ENCODE measurements at places on chromosomes 13 and 19.

DNA sequence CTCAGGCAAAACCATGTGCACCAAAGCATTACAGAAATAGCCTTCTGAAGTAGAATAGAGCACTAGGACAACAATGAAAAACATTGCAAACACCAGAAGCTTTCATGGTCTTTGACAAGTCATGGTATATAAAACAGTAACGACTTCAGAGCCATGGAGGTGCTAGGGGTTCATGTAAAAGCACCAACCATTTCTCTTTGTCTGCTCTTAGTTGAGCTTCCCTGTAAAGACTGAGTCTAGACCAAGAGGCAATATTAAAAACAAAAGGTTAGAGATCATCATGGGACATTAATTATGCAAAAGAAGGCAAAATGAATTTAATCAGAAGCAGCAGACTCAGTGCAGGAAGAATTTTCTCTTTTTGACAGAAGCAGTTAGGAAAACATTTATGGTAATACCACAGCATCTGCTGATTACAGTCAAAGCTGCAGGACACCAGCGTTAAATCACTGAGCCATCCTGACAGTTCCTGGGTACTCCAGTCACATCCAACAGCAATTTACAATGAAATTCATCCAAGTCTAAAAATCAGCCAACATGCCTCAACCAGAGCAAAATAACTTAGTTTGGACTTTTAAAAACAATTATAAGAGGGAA lies 476.8 kb downstream of the DIAPH3 start:
- DNase-seq = no peak

DNA sequence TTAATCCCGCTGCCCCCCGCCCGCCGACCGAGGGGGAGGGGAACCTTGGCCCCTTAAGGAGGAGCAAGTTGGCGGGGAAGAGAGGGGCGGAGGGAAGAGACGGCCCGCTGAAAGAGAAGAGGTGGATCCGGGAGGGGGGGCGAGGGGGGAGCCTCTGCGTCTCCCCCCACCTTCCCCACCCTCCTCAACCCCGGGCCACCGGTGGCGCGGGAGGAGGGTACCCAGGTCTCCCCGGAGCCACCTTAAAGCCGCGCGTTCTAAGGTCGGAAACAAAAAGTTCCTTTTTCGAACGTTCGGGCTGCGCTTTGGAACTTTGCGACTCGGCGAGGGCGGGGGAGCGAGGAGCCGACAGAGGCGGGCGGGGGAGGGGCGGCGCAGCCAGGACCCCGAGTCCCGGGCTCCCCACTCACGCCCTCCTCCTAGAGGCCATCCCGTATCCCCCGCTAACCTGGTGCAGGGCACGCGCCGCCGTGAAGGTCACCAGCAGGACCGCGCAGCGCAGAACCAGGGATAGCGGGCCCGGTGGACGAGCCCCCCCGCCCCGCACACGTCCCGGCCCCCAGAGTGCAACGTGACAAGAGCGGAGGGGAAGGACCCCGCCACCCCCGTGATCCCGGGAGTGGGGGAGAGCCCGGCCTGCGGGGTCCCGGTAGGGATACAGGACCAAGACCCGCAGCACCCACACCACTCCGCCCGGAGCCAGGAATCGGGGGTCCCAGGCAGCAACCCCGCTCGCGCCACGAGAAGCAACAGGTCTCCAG lies 659 bp downstream of the ERF start:
- DNase-seq = peak; percentile 87

DNA sequence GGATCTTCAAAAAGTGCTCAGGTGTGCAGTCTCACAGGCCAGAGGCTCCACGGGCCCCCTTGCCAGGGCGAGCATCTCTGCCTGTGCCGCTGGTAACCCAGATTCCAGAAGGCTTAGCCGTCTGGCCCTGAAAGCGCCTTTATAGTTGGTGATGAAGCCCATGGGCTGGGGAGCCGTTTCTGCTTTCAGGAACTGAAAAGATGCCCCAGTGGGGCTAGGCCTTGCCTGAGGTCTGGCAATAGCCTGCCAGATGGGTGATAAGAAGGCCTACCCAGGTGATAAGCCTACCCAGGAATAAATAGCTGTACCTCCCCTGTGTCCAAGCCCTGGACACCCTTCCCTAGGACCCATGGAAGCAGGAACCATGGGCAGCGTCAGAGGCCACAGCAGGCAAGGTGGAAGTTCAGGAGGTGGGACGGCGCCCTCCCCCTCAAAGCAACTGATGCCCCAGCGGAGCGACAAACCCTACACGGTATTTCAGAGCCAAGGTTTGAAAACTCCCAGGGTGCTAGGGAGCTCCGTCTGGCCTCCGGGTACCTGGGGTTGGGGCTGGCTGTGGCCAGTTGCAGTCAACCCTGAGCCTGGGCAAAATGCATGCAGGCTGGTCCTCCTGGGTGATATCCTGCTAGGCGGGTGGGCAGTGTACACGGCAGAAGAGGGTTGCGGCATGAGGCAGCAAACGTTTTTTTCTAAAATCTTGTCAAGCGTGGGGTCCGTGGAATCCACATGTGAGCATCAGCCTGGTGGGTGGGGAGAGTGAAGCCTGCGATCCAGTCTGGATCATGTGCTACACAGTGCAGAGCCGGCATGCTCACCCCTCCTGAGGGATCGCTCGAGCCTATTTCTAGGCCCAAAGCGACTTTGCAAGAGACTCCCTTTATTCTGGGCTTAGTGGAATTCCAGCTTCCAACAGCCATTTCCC lies 45.3 kb downstream of the ACTN4 start:
- DNase-seq = no peak

GRCh38 chr19:5186293-5187050 lies 154.1 kb downstream of the PTPRS start:
- DNase-seq = no peak

DNA sequence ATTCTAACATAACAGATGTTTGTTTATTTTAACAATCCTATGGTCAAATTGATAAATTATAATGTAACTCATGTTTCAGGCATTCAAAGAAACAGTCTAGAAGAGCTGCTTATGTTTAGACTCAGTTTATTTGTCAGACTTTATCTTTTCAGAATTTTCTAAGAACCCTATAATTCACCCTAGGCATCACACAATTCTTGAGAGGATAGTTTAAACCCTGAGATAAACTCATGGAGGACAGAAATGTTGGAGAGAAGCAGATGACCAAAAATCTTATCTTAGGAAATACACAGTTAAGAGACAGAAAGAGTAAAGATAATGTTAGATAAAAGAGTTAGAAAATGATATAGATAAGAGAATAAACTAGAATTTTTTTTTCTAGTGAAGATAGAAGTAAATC lies 1185.7 kb upstream of the SLC10A2 start:
- no peak for DNase-seq

GRCh38 chr13:32840989-32841713 lies 175.1 kb upstream of the KL start:
- no peak for DNase-seq

- no peak for DNase-seq
Observed at GRCh38 chr13:108494991-108495645, 134.3 kb upstream of the MYO16 start.

DNA sequence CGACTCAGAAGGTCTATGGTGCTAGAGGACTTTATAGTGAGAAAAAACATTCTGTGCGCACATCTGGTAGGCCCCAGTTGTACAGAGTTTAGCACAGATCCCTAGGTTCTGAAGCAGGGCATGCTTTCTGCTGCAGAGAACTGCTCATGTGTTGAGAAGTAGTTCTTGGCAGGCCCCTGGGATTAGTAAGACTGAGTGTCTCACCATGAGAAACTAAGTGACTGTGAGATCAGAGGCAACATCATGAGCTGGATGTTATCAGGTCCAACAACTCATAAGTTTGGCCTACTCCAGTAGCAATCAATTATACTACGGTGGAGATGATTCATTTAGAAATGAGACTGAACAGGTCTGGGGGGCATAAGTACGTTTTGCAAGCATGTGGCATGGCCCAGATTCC lies 507.4 kb upstream of the KLF12 start:
- DNase-seq = no peak

DNA sequence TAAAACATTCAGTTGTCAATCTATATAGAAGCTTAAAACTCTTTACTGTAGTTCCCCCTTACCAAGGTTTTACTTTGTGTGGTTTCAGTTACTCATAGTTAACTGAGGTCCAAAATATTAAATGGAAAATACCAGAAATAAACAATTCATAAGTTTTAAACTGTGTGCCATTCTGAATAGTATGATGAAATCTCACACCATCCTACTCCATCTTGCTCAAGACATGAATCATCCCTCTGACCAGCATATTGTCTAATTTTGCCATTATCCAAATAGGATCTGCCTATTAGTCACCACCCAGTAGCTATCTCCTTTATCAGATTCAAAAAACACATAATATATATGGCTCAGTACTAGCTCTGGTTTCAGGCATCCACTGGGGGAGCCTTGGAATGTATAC lies 22.4 kb downstream of the ZNF571 start:
- DNase-seq = no peak

DNA sequence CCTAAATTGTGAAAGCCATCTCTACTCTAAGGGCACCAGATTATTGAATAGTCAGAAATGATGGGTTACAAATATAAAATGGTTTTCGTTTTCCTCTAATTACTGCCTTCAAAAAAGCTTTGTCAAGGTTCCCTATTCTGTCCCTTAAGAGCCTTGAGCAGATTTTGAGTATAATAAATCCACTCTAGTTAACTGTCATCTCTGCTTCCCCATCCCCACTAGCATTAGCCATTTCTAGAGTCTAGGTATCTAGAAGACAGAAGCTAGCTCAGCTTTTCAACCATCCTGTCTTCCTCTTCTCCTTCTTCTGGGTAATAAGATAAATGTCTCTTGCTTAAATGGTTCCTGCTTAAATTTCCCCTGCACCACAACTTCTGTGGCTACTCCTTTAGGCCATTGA lies 290.4 kb downstream of the DACH1 start:
- no peak for DNase-seq

GRCh38 chr13:33763021-33763420 lies 54.9 kb upstream of the RFC3 start:
- no peak for DNase-seq

DNA sequence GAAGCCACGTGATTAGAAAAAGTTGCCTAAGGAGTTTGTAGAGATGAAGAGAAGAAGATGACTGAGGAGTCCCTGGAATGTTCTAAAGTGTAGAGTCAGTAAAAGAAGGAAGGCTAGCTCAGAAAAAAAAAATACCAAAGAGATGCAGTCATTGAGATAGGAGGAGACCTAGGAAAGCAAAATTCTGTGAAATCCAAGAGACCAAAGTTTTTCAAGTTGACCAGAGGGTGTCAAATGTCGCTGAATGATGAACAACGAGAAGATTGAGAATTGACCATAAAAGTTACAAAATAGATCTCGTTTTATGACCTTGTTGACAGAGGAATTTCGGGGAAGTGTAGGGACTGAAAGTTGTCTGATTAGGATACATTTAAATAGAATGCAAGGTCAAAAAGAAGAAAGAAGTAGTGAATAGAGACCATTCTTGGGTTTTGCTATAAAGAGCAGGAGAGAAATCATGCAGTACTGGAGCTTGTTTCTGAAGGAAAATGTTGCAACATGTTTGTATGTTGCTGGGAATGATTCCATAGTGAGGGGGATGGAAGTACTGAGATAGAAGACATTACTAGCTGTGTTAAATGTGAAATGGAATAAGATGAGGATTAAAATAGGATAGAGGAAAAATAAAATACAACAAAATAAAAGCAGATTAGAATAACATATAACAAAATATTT lies 30.2 kb upstream of the HTR2A start:
- no peak for DNase-seq

- DNase-seq = no peak
Observed at GRCh38 chr13:25982907-25983306, 68.9 kb downstream of the SHISA2 start.

- DNase-seq = no peak
Observed at GRCh38 chr13:61247149-61247936, 168.3 kb downstream of the PCDH20 start.

DNA sequence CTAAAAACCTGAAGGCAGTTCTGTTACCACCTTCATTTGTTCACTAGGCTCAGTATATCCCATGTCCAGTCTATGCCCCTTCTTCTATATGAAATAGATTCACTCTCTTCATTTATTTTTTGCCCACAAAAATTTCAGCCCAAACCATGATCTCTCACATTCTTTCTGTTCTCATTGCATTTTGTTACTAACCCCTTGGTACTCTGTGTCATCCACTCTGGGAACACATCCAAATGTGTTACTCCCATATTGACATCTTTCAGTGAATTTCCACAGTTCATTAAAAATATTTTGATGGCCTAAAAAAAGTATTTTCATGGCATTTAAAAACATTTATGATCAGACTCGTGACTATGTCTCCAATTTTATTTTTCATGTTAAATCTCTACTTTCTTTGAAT lies 378.9 kb downstream of the SLITRK1 start:
- DNase-seq = no peak

- DNase-seq = no peak
Observed at GRCh38 chr13:35826626-35827254, 304.4 kb downstream of the DCLK1 start.

DNA sequence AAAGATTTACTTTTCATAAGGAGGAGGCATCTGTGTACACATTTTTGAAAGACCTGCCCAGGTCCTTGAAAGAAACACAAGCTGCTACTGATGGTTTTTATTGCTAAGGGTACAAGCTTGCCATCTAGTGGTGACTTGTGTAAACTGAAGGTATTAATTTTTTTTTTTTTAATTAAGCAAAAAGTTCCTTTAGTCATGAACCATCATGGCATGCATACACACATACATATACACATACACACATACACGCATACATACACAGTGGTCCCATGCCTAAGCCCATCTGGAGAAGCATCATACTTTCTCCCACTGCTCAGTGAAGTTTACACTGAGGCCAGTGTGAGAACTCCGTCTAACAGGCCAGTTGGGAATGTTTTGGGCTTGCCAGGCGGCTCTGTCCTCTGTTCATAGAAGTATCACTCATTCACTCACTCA lies 312.5 kb downstream of the DCLK1 start:
- DNase-seq = peak; percentile 35

DNA sequence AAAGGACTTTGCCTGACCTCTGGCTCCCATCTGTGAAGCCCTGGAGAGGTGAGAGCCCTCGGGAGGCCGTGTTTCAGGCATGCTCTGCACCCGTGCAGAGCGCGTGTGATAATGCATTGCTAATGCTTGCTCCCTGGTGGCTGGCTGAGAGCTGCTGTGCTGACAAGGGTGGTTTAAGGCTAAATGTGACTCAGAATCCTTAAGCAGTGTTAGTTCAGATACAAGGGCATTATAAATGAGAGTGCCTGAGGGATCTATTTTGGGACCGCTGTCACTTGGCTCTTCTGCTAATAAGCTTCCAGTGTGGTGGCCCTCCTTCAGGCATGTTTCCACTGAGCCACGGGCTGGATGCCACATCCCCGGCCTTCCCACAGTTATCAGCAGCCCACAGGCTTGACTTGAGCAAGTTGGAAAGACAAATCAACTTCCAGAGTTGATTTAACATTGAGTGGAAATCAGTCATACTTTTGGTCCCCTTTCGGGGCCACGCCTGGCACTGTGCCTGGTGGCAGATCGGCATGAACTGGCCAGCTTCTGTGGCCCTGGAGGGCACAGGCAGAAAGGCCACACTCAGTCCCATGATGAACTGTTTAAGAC lies 17.0 kb downstream of the ALOX5AP start:
- no peak for DNase-seq
